Gastrocnemius medialis (tissue), 4 donors: ENCODE measurements at places on chromosomes 1 and 21.

- no peak for DNase-seq
Observed at GRCh38 chr1:213119794-213120193, 68.8 kb downstream of the RPS6KC1 start.

GRCh38 chr1:58345215-58346035 lies 201.1 kb downstream of the OMA1 start:
- no peak for DNase-seq

GRCh38 chr1:67609577-67610341 lies 75.2 kb upstream of the GADD45A start:
- no peak for DNase-seq

DNA sequence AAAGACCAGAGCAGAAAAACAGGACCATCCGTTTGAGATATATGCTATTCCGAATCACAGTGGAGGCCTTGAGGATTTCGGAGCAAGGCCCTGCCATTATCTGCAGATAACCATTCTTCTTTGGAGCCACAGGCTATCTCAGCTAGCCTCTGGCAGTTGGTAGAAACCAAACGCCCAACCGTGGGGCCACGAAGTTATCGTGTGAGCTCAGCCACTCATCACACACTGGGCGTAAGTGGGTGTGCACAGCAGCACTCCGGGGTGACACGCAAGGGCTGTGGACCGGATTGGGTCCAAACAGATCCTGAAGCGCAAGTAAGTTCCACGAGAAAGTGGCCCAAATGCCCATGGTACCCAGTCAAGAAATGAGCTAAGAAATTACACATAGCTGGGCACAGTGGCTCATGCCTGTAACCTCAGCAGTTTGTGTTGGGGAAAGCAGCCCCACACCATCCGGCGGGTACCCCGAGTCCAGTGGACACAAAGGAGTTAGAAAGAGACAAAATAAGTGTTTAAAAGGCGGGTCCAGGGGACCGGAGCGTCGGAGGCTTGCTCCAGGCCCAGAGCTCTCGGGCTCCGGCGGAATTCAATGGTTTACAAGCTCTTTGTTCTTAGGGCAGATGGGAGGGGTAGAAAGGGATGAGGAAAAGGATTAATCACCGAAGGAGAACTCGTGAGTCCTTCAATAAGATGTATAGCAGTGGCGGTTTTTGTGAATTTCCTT lies 130.6 kb downstream of the LIPI start:
- no peak for DNase-seq

- DNase-seq = no peak
Observed at GRCh38 chr1:6852136-6852890, 67.1 kb downstream of the CAMTA1 start.

GRCh38 chr1:168442931-168443330 lies 100.9 kb downstream of the XCL2 start:
- DNase-seq = no peak

DNA sequence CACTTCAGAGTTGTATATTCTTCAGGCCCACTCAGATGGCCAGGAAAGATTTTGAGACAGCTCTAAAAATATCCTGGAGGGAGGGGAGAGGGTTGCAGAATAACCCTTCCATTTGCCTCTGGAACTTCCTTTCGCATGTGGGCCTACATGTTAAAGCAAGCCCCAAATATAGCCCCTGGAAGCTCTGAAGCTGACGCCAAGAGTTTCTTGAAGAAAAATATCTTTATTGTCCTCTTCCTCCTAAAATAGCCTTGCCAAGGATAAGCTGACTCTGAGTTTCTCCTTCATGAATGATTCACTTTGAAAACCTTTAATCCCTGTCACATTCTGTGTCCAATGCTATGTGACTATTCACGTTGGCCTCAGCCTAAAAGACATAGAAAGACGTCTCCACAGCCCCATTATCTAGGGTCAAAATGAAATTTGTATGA lies 6.4 kb downstream of the C1orf116 start:
- DNase-seq = no peak

- DNase-seq = no peak
Observed at GRCh38 chr1:75423616-75424015, 187.3 kb downstream of the SLC44A5 start.

- no peak for DNase-seq
Observed at GRCh38 chr1:22320587-22321344, 130.9 kb upstream of the ZBTB40 start.
